ENCODE measurements at places on chromosomes 3 and 15.
A peak's percentile ranks its signal among the peaks of the same experiment; 100 is the strongest.

DNA sequence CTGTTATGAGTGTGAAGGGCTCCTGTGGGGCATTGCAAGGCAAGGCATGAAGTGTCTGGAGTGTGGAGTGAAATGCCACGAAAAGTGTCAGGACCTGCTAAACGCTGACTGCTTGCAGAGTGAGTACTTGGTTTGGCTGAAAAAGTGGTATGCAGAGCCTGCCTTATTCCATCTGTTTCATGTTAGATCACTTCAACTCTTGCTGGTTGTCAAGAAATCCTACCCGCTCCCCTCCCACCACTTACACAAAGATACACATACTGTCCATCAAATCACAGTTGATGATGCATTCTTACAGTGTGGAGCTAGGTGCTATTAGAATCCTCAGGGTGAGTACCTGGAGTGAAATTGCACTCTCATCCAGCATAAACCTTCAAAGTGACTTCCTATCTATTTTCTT, 272.1 kb downstream of the UNC13C start:
- no peak for DNase-seq

- DNase-seq: peak; percentile 71
Observed at GRCh38 chr3:45064512-45065372, 38.6 kb downstream of the CLEC3B start.

GRCh38 chr15:39332846-39333245, 248.0 kb upstream of the THBS1 start:
- no peak for DNase-seq

- DNase-seq: no peak
Observed at GRCh38 chr3:25902586-25902985, 112.7 kb downstream of the OXSM start.
